ENCODE measurements at places on chromosomes 1 and 21.
A peak's percentile ranks its signal among the peaks of the same experiment; 100 is the strongest.

- DNase-seq = no peak
These were observed 102.5 kb downstream of the LYPLAL1 start for GRCh38 chr1:219276049-219276738.

GRCh38 chr21:31191553-31191952 lies 152.5 kb downstream of the TIAM1 start:
- no peak for DNase-seq

DNA sequence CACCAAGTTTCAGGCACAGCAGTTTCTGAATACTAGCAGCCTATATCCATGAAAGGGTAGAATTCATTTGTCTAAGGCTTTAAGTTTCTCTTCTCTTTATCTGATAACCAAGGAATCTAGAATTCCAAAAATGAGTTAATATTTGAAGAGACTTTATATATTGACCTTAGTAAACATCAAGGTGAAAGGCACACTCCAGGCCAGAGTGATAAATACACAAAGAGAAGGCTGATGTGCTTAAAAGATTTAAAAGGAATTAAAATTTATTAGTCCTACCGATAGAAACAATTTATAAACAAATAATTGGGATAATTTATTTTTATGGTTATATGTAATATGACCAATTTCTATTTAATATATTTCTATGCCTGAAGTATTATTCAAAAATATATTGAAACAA lies 93.4 kb upstream of the DESI2 start:
- DNase-seq = no peak

GRCh38 chr1:29490204-29490934 lies 254.0 kb downstream of the PTPRU start:
- no peak for DNase-seq

- peak; percentile 62 for DNase-seq
These were observed 59.8 kb downstream of the CAPN2 start for GRCh38 chr1:223771814-223772770.

Measured in amniotic stem cell (primary cell).